DND-41 (cell line): ENCODE measurements at places on chromosomes 2 and 18.

GRCh38 chr2:45647356-45647755, 4.1 kb upstream of the PRKCE start:
- DNase-seq: no peak

DNA sequence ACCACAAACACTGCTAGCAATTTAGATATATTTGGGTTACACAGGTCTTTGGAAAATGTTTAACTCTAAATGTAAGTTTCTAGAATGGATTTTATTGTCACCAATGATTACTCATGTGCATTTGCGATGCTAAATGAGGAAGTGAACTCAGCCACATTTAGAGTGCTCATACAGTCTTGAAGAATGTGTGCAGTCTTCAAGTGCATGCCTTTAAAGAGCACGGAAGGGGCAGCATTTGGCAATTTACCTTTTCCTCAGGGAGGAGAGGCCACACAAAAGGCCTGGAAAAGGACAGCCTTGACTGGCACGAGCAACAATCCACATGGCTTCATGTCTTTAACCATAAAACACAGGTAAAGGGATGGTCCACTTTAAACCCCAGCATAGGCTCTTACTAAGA, 78.5 kb upstream of the STK17B start:
- DNase-seq: no peak

DNA sequence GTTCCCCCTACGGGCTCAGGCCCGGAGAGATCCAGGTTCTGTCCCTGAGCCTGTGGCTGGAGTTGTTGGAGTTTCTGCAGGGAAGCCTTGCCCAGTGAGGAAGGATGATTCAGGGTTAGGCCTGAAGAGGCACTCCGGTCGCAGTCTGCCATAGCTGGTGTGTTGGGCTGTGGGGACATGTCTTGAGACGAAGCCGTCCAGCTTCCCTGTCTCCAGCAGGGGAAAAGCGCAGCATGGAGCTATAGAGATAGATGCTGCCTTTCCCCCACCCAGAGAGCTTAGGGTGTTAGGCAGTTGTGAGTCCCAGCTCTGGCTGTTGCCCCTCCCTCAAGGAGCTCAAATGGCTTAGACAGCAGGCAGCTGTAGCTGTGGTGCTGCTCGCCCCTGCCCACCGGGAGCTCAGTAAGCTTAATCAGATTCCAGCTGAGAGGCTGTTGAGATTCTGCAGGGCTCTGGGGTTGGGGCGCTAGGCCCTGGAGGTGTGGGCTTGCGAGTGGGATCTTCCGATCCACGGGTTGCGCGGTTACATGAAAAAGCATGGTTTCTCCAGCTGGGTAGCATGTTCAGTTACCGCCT, 103.9 kb downstream of the PMAIP1 start:
- no peak for DNase-seq

- DNase-seq: no peak
Measured at GRCh38 chr2:143522699-143523098, 393.5 kb downstream of the ARHGAP15 start.

DNA sequence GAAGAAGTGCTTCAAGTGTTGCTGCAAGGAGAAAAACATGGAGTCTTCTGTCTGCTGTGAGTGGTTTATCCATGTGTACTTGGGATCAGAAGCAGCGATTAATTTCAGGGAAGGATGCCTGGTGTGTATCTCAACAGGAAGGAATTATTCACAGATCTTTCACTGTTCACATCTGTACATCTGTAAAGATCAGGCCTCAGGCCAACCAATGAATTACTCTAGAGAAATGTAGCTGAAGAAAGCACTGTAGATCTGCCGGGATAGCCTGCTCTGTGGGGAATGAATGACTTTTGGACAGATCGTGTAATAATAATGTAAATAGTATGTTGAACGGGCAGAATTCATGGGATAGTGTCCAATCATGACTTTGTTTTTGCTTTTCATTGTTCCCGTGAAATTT, 54.0 kb upstream of the SPP2 start:
- no peak for DNase-seq

DNA sequence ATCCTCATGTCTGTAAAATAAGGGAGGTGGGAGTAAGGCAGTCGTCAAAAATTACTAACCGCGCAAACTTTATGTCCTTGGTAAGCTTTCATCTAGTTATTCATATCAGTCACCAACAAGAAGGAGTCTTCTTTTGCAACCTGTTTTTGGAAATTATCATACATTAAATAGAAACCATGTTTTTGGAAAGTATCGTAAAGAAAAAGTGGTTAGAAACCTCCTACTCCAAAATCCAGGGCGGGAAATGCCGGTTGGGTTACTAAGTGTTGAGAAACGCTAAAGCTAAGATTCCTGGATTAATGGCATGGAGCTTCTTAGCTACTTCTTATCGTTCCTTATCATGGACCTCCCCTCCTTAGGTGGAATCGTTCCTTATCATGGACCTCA, 778 bp downstream of the BBS5 start:
- no peak for DNase-seq

GRCh38 chr2:116142644-116143227, 1671.8 kb upstream of the DDX18 start:
- DNase-seq: no peak

GRCh38 chr2:230865766-230866755, 1.3 kb downstream of the ITM2C start:
- DNase-seq: no peak

DNA sequence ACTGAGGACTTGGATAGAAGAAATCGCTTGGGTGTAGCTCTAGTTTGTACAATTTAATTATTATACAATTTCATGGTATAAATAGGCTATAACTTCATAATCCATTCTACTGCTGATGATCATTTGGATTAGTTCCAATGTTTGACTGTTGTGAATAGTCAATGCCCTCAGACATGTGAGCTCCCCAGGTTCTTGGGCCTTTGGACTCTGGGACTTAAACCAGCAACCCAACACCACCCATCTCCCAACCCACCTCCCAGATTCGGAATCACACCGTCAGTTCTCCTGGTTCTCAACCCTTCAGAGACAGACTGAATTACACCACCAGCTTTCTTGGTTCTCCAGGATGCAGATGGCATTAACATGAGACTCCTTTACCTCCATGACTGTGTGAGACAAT, 84.6 kb upstream of the DNMT3A start:
- no peak for DNase-seq

DNA sequence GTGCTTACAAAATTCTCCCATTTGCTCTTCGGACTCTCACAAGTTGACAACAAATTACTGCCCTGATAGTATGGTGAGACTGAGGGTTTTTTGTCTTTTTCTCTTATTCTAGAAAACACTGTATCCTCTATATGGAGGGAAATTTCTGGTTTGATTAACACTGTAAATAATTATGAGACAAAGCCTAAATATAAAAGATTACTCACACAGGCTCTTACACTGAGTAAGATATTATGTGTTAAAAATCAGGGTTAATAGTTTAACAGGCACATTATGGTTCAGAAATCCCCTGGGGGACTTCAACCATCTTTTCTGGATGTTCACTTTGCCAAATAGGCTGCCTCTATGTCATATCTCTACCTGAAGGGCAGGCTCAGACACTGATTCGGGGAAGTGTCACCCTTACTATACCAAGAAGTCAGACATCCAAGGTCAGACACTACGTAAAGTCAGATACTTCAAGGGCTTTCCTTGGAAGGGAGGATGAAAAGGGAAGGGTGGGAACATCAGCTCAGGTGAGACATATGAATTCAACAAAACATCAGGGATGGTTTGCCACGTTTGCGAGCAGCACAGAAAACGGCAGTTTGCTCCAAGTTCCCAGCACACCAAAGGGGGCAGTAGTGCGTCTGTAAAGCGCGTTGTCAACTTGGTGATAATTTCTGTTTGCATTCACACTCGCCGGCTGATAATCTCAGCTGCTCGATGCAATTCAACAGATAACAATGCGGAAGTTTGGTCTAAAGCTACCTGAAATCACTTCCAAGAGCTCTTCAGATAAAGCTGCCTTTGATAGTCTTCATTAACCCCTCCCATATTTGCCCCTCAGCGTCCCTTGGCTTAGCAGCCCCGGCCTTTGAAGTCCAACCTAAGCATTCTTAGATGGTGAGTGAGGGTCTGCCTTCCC, 972 bp upstream of the RASGRP3 start:
- DNase-seq: peak; percentile 81

- peak; percentile 23 for DNase-seq
Measured at GRCh38 chr2:135473567-135473966, 57.5 kb downstream of the ZRANB3 start.

DNA sequence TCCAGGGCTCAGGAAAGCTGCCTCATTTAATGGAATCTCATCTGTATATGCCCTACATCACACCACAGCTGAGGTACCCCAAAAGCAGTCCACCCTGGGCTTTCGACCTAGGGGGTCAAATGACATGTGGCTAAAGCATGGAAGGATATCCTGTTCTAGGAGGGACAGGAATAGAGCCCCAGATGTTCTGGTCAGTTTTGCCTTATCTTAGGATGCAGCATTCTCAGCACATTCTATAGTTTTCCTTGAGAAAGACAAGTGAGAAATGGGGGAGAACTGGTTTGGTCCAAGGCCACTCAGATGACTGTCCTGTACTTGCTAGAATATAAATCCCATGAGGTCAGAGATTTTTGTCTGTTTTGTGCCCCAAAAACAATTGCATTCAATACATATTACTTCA, 688.0 kb upstream of the ZEB2 start:
- no peak for DNase-seq

- no peak for DNase-seq
Measured at GRCh38 chr2:232405943-232406510, 617 bp upstream of the ALPG start.

- peak; percentile 41 for DNase-seq
Measured at GRCh38 chr2:61471905-61472805, 1.3 kb upstream of the USP34 start.

GRCh38 chr2:238861013-238861730, 13.3 kb downstream of the TWIST2 start:
- DNase-seq: no peak

GRCh38 chr2:204407204-204408014, 137.9 kb upstream of the PARD3B start:
- DNase-seq: no peak

- DNase-seq: no peak
Measured at GRCh38 chr2:55922291-55922907, 1.2 kb downstream of the EFEMP1 start.

DNA sequence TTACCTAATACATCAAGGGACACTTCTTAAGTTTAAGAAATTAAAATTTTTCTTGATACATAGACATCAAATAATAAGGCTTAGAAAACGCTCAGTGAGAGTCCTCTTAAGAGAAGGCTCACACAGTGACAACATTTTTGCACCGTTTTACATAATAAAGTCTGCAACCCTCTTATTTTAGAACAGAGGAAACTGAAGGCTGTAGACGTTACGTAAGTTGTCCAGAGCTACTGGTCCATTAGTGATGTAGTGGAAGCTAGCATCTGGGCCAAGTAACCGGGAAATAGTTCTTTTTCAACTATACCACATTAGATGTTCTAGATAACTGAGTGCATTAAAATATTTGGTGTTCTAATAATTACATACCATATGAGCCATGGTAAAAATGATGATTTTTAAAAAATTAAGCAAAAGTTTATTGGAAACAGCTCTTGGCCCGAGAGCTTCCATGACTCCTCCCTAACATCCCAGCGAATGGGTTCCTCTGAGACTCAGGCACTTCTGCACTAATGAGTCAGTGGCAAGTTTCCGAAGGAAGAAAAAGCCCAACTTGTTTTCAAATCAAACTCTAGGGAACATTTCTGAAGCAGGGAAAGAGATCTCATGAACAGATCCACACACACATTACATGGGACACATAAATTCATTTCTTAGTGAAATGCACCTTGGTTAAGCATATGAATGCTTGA, 232.6 kb upstream of the PXDN start:
- DNase-seq: no peak

DNA sequence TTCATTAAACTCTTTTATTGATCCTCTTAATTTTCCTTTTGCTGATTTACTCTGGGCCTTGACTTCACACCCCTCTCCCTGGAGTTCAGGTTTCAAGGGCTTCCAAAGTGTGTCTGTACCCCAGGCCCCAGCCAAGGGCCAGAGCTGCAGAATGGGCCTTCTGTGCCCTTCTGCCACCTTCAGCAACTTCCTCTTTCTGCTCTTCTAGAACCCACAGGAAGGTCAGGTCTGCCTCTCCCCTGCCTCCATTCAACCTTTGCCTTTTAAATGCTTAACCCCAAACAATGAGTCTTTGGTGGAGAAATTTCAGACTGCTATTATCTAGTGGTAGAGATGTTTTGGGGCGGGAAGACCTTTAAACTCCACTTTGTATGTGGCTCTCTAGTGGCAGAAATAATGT, 63.1 kb downstream of the TSN start:
- DNase-seq: no peak

DNA sequence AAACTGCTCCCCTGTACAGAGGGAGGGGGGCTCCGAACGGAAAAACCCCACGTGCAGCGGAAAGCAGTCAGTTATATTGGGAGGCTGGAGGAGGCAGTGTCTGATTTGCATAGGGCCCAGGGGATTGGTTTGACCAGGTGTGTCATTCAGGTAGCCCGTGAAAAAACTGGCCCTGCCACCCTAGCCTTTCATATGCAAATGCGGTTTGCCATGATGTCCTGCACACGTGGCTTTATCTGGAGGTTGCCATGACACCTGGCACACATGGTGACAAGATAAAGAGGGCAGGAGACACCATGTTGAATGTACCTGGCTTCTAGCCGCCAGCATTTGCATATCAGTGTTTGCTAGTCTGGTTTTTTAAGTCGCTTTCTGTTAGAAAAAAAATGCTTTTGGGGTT, 20.5 kb downstream of the SLC25A52 start:
- DNase-seq: no peak

DNA sequence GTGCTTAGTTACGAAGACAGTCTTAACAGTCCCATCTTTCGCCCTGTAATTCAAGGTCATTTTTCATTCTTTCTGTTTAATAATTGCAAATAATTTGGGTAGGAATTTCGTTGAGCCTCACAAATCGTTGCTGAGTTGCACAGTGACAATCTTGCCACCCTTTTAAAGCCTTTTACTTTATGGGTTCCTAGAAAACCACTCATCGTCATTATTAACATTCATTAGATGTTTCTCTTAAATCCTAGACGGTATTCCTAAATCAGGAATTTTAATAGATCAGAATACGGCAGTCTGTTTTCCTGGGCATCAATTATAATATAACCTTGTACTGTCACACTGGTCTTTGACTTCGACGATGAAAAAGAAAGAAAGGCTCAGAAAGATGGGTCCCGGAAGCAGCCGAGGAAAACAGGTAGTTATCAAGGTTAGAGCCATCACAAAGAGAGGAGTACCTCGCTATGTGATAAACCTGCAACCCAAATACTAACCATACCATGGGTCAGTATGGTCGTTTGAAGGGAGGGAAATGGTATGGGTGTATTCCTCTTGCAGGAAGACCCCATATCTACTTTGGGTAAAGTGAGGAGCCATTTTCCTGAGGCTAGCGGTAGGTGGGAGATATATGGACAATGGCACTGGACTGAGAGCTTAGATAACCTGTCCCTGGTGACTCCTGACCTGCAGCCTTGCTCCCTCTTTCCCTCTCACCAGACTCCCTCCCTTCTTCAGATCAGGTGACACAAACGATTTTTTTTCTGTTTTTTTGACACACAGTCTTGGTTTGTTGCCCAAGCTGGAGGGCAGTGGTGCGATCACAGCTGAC, 981 bp upstream of the SF3B1 start:
- no peak for DNase-seq

GRCh38 chr18:51666763-51667191, 469.3 kb upstream of the MEX3C start:
- no peak for DNase-seq

GRCh38 chr2:1837458-1837857, 93.1 kb upstream of the PXDN start:
- no peak for DNase-seq

GRCh38 chr2:241776336-241777169, at the start of gene GAL3ST2:
GAL3ST2 (plus strand) TSS chr2:241776822; CDS start chr2:241776956, 134 bp downstream.
- peak; percentile 2 for DNase-seq

- DNase-seq: no peak
Measured at GRCh38 chr2:85611217-85611704, 605 bp downstream of the C2orf68 start.

GRCh38 chr2:236818281-236819045, 248.8 kb downstream of the ACKR3 start:
- DNase-seq: no peak
